ENCODE measurements at places on chromosomes 5 and 9. TPM values are rescaled to one million over a fixed set of nuclear protein-coding genes. Genes with fewer than 3 reads are reported as not detected.

The FIBCD1 gene
- 2.8 TPM for total RNA-seq

The RBM27 gene
- total RNA-seq, result 27.9 TPM

The STPG3 gene
- not detected for total RNA-seq

The GPR150 gene
- not detected for total RNA-seq

The GAPVD1 gene
- 53.9 TPM for total RNA-seq

The PCDHB4 gene
- 1.3 TPM for total RNA-seq

The AHRR gene
- total RNA-seq, result 3.2 TPM

The FAM221B gene
- total RNA-seq, result not detected

The HTR4 gene
- not detected for total RNA-seq

The OTP gene
- total RNA-seq, result not detected

The FOXD4 gene
- total RNA-seq, result 2.4 TPM

The TSLP gene
- total RNA-seq, result 5.1 TPM

The GPRIN1 gene
- total RNA-seq, result 3.0 TPM

The MARVELD2 gene
- 21.8 TPM for total RNA-seq

The UNC5A gene
- 0.51 TPM for total RNA-seq

The TMC1 gene
- total RNA-seq, result not detected

The BTNL3 gene
- not detected for total RNA-seq

The PTGR1 gene
- 27.8 TPM for total RNA-seq

The CDKN2A gene
- not detected for total RNA-seq

The TAF7 gene
- total RNA-seq, result 94.9 TPM

The NSG2 gene
- not detected for total RNA-seq

The DBN1 gene
- total RNA-seq, result 149 TPM

The PGGT1B gene
- total RNA-seq, result 43.9 TPM

The SOHLH1 gene
- total RNA-seq, result not detected

The JMY gene
- 19.3 TPM for total RNA-seq

The TEK gene
- 0.91 TPM for total RNA-seq

The PCDHA11 gene
- 0.27 TPM for total RNA-seq

The PCDHGA2 gene
- 0.33 TPM for total RNA-seq

The PRLR gene
- total RNA-seq, result 0.16 TPM

The FBP1 gene
- total RNA-seq, result not detected

The CLIC3 gene
- 1.2 TPM for total RNA-seq

The SOX30 gene
- not detected for total RNA-seq

The ECM2 gene
- 13.5 TPM for total RNA-seq

The FCN2 gene
- not detected for total RNA-seq

The GDF9 gene
- 0.79 TPM for total RNA-seq

The FSTL4 gene
- total RNA-seq, result 0.12 TPM

The NUTM2F gene
- not detected for total RNA-seq

The TRAF1 gene
- total RNA-seq, result 0.84 TPM

The SLC1A1 gene
- total RNA-seq, result not detected

The GADD45G gene
- total RNA-seq, result not detected

The TMEM245 gene
- 35.0 TPM for total RNA-seq

The SLC28A3 gene
- total RNA-seq, result 0.77 TPM

The NFIL3 gene
- total RNA-seq, result 76.8 TPM

The TSSK1B gene
- 0.39 TPM for total RNA-seq

The NMUR2 gene
- total RNA-seq, result not detected

The INSL6 gene
- not detected for total RNA-seq

The CCDC69 gene
- total RNA-seq, result 3.0 TPM

The CER1 gene
- total RNA-seq, result not detected

The SV2C gene
- total RNA-seq, result not detected

The SHOC1 gene
- total RNA-seq, result 0.09 TPM

The APBA1 gene
- total RNA-seq, result 0.07 TPM

The UBAC1 gene
- 32.5 TPM for total RNA-seq

The MSX2 gene
- total RNA-seq, result 5.6 TPM

The OR13C4 gene
- not detected for total RNA-seq

The FBP2 gene
- not detected for total RNA-seq

The DMGDH gene
- total RNA-seq, result 14.7 TPM

The PROB1 gene
- total RNA-seq, result 3.1 TPM
